ENCODE measurements at places on chromosomes 12 and 14.

DNA sequence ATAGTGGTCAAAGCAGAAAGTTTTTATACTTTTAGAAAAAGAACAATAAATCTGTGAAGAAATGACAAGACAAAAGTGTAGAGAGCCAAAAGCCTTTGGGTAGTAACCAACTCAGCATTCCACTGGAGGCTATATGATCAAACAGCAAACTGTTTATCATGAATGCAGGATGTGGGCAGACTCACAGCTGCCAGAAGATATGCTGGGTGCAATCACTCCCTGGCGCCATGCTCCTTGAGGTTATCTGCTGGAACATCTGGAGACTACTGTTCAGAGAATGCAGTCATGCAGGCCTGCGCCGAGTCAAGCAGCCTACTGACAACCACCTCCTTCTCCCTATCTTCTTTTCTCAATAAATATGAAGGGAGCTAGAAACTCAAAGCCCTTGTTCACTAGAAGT is 49.0 kb upstream of the SLC8A3 start:
- DNase-seq: no peak

DNA sequence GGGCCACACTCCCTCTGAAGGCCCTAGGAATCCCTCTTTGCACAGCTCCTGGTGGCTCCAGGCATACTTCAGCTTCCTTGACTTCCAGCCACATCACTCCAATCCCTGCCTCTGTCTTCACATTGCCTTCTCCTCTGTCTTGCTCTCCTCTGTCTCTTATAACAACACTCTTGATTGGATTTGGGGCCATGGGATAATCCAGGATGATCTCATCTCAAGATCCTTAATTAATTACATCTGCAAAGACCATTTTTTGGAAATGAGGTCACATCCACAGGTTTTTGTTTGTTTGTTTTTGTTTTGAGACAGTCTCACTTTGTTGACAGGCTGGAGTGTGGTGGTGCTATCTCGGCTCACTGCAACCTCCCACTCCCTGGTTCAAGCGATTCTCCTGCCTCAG is 88.7 kb downstream of the TMTC1 start:
- DNase-seq: no peak

- DNase-seq: no peak
Measured at GRCh38 chr12:12776261-12776660, 9.2 kb upstream of the APOLD1 start.

DNA sequence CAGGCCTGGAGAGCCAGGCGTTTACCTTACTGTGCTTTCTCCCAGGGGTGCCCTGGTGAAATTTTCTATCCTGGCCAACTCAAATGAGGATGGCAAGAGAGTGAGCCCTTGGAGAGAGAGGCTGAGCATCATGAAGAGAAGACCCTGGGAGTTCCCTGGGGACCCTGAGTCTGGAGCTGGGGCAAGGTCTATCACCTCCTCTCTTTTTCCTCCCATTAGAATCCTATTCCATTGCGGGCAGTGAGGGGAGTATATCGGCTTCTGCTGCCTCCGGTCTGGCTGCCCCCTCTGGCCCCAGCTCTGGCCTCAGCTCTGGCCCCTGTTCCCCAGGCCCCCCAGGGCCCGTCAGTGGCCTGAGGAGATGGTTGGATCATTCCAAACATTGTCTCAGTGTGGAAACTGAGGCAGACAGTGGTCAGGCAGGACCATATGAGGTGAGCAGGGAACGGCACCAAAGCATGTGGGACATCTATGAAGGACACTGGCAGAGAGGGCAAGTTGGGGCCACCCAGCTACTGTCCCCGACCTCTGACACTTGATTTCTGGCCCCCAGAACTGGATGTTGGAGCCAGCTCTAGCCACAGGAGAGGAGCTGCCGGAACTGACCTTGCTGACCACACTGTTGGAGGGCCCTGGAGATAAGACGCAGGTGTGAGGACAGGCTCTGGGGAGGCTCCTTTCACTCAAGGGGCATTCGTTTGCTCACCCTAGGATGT is 1.6 kb downstream of the ARHGEF25 start:
- DNase-seq: no peak

GRCh38 chr12:130339951-130340350 is 2.3 kb downstream of the PIWIL1 start:
- DNase-seq: no peak
